ENCODE measurements at places on chromosomes 11 and 22. TPM values are rescaled to one million over a fixed set of nuclear protein-coding genes. Genes with fewer than 3 reads are reported as not detected.

- peak; percentile 4 for DNase-seq
Measured at GRCh38 chr11:109772892-109773291, 320.3 kb upstream of the ZC3H12C start.

- DNase-seq: no peak
Measured at GRCh38 chr11:111823131-111823530, 48.2 kb downstream of the ALG9 start.

GRCh38 chr11:83449338-83449913, 163.3 kb upstream of the CCDC90B start:
- DNase-seq: no peak

- DNase-seq: no peak
Measured at GRCh38 chr11:75823946-75824345, 8.9 kb downstream of the UVRAG start.

GRCh38 chr22:35921777-35922176, 106.8 kb downstream of the RBFOX2 start:
- DNase-seq: no peak

- no peak for DNase-seq
Measured at GRCh38 chr22:20624161-20624616, 116.8 kb downstream of the MED15 start.

DNA sequence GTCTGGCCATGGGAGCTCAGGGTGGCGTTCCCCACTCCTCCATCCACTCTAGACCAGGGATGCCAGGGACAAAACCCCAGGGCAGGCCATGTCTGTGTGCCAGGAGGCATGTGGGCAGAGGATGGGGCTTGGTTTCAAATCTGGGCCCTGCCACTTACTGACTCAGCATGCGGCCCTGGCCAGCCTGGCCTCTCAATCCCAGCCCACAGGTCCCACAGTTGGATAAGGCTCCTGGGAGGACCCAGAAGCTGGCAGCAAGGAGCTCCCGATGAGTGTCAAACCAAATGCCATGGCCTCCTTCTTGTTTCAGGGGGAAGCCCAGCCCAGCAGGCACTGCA, 1290.4 kb downstream of the BRD1 start:
- DNase-seq: no peak

DNA sequence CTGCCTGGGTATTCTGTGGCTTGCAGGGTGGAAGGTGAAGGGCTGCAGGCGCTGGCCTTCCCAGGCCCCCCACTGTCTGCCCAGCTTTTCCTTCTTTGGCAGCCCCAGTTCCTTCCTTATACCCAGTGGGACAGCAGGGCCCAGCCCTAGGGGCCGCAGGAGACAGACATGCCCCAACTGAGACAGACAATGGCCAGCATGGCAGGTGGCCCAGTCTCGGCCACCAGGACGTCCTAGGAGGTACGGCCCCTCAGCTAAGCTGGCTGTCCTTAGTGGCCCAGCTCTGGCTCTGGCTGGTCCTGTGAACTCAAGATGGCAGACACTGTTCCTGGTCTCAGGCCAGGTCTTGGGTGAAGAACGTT, 35.9 kb downstream of the RTN4R start:
- DNase-seq: no peak

GRCh38 chr11:126160345-126161022, 51.0 kb downstream of the RPUSD4 start:
- no peak for DNase-seq

- DNase-seq: no peak
Measured at GRCh38 chr11:15629690-15630321, 515.1 kb downstream of the INSC start.

DNA sequence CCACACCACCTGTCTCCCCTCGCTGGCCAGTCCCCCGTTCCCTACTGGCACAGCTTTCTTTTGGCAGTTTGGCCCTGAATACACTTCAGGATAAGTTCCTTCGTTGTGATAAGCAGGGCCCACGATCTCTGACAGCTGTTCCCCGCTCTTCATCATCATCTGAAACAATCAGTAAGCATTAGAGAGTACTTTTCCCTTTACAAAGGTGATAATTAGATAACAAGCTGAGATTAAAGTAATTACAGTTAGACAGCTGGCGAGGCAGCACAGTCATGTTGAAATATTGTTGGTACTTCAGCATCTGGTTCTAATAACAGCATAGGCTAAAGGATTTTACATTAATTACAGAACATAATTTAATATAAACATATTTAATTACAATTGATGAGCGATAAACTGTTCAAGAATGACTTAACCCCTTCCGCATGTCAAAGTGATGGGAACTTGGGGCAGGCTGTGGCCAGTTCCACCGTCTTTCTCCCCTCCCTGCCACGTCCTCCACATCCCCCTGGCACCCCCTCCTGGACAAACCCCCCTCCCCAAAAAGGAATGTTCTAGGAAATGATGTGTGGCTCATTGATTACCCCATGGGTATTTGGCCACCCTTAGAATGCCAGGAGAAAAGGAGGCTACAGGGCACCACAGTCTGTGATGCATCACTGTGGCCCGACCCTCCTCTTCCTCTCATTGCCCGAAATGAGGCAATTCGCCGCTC, 134.9 kb downstream of the RCN1 start:
- no peak for DNase-seq

GRCh38 chr11:122656073-122656630, 630 bp downstream of the UBASH3B start:
- DNase-seq: no peak

DNA sequence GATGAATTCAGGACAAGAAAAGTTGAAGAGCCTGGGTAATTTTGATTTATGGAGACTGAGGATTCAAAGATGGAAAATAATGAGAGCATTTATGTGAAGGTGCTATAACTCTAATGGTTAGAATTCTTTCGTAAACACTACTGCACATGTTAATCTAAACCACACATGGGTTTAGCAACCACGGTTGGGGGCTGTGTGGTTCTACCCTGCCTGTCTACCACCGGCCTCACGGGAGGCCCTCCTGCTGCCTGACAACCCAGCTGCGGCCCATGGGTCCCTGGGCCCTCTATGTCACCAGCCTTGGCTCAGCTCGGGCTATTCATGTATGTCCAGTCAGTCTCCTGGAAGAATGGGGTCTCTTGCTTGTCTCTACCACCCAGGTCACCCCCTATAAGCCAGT, 68.5 kb upstream of the ARFGAP3 start:
- no peak for DNase-seq

Gene SLC25A1
- 73.3 TPM for polyA plus RNA-seq

Gene MMP8
- 0.11 TPM for polyA plus RNA-seq

Gene SCN3B
- 2.1 TPM for polyA plus RNA-seq

Gene MUC5AC
- polyA plus RNA-seq: 0.01 TPM

Gene TTC36
- polyA plus RNA-seq: 2.3 TPM

Data from left renal pelvis (tissue), 4 donors.